ENCODE measurements at places on chromosomes 7 and 10.

DNA sequence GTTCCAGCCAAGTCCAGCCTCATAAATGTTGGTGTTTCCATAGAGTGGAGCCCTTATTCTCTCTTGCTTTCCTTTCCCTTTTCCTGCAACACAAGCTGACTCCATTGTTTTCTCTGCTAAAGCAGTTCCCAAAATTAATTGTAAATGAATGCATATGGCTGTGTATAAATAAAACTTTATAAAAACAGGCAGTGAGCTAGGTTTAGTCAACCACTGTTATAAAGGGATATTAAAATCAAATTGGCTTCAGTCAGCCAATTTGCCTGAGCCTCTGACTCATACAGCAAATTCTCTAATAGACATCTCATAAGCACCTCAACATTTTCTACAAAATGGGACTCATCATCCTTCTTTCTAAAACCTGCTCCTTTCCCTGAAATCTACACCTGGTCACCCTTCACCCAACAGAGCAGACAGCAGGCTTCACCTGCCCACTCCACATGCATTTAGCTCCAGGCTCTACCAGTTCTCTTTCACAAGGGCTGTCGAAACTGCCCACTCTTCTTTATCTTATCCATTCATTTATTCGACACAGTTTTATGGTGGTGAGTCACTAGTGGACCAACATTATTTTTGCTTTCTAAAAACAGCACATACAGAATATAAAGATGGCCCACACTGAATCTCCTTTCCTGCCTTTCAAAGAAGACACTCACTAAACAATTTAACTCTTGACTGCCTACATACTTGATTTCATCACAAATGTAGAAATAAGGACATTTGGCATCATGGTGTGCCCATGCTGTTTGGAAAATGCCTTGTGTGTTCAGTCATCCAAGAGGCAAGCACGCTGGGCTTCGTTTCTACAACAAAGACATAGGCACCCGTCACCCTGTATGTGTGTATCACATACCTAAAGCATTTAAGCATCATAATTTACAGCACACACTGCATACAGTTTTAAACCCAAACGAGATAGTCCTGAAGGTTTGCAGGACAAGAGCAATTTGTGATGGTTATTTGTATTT lies 74.6 kb upstream of the C7orf33 start:
- DNase-seq = no peak

DNA sequence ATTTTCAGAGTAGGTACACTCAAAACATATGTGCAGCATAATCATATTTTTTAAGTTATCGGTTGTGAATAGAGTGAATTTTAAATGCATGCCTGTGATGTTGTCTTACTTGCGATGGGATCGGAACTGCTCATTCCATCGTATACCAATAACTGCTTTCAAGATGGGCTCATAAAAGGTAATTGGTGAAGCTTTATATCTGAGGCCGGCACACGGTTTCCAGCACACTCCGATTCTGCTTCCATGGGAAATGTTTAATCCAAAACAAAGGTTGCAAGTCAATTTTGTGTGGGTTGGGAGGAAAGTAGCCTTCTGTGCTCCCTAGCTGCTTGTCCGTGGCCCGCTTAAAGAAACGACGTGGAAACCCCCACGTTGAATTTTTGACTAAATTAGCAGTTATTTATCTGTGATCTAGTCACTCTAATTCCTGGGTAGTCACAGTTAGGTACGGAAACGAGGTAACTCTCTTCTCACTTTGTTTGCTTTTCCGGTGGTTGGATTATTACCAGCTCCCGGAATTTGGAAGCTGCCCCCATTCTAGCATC lies 10.1 kb upstream of the CELF2 start:
- DNase-seq = no peak

- DNase-seq = peak; percentile 29
These were observed 8.2 kb downstream of the LFNG start for GRCh38 chr7:2527505-2528467.

GRCh38 chr10:86632009-86632800 lies 22.1 kb upstream of the OPN4 start:
- DNase-seq = no peak

GRCh38 chr7:123823898-123824753 lies 20.8 kb upstream of the HYAL4 start:
- no peak for DNase-seq

DNA sequence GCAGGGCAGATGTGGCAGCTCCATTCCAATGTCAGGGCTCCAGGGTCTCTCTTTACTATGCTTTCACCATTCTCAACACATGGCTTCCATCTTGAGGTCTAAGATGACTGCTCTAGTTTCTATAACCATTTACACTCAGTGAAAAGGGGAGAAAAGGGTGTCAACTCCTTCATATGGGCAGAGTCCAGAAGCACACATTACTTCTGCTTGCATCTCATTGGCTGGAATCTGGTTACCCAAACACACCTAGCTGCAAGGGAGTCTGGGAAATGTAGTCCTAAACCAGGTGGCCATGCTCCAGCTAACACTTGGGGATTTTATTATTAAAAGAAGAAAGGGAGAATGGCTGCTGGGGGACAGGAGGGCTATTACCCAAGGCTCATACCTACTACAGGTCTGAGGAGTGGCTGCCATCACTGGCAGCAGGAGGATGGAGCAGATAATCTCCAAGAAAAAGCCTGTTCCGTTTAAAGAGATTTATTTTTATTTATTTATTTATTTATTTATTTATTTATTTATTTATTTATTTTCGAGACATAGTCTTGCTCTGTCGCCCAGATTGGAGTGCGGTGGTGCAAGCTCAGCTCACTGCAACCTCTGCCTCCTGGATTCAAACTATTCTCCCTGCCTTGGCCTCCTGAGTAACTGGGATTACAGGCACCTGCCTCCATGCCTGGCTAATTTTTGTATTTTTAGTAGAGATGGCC lies 29.1 kb upstream of the LBX1 start:
- no peak for DNase-seq

GRCh38 chr7:2154831-2155230 lies 77.9 kb downstream of the MAD1L1 start:
- DNase-seq = peak; percentile 13

Measured in right lobe of liver (tissue), 6 donors.